ENCODE measurements at places on chromosomes 6 and 20.

GRCh38 chr6:136378888-136379287, 89.2 kb upstream of the BCLAF1 start:
- DNase-seq: no peak

GRCh38 chr20:49573900-49574416, 6.0 kb upstream of the PTGIS start:
- DNase-seq: no peak

GRCh38 chr6:1227935-1228753, 83.8 kb upstream of the FOXQ1 start:
- no peak for DNase-seq

DNA sequence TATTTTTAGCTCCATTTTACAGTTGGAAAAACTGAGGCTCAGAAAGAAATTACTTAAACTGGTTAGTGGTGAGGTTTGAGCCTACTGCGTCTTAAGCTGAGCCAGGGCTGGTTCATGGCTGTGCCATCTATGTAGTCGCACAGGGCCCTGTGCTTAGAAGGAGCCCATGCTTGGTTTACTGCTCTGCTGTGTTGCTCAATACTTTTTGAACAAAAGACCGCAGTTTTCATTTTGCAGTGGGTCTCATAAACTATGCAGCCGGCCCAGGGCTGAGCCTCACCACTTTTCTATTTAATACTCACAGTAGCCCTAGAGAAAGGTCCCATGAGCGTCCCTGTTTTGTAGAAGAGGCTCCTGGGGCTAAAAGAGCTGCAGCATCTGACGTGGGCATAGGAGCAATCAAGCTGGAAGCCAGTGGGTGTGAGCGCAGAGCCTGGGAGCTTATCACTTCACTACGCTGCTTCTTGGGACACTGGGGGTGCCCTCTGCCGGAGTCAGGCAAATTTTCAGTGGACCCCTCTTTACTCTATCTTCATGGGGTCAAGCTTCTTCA, 501 bp downstream of the SIRPB2 start:
- DNase-seq: no peak

DNA sequence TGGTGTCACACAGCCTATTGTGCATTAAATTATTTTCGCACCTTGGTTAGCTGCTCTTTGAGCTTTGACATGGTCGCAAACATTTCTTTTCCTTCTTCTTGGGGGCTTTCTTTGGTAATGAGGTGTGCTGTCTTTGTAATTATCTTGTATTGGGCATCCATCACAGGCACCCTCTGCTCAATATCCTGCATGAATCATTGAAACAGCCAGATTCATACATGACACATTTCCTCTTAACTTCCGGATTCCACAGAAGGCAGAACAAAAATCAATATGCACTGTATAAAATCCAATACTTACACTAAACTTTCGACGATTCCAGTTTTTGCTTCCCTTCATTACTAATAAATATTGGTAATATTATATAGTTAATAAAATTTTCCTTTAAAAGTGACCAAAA, 175.6 kb downstream of the SYNE1 start:
- no peak for DNase-seq

GRCh38 chr6:148460876-148461646, 118.4 kb downstream of the SASH1 start:
- DNase-seq: no peak

- DNase-seq: no peak
These were observed 37.2 kb downstream of the C6orf132 start for GRCh38 chr6:42105156-42105648.

GRCh38 chr6:130681028-130681427, 146.2 kb upstream of the SMLR1 start:
- DNase-seq: no peak

DNA sequence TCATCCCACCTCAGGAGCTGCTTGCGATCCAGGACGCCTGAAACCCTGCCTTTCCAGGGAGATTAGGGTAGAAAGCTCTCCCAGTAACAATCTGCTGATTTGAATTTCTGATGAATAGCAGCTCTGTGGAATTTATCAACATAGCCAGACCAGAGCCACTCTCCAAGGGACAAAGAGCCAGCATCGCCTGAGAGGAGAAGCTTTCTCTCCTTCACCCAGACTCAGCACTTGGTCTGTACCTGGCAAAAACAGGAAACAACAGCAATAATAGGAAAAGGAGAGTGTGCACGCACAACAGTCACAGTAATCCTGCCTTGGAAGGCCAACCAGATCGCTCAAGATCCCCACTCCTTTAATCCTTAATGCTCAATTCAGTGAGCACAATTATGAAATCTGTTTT, 22.3 kb upstream of the ROS1 start:
- no peak for DNase-seq

- DNase-seq: no peak
These were observed 116.1 kb upstream of the INSM1 start for GRCh38 chr20:20251836-20252235.

- DNase-seq: no peak
These were observed 3.2 kb downstream of the BACH2 start for GRCh38 chr6:90293319-90293953.

DNA sequence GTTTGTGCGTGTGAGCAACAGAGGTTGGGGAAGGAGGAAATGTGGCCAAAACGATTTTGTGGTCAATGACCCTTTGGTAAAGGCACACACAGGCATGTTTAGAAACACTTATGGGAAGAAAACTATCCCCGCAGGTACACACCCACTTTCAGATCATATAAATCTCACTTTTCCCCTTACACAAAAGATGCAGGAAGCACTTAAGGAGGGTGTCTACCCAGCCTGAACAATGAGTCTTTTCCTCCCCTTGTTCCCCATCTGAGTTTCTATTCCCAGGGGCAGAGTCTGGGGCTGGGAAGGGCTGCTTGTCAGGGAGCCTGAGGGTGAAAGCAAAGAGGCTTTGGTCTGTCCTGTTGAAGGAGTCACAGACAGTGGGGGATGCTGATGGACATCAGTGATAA, 193.2 kb upstream of the SALL4 start:
- no peak for DNase-seq

GRCh38 chr6:79797912-79798311, 149.4 kb downstream of the ELOVL4 start:
- no peak for DNase-seq

DNA sequence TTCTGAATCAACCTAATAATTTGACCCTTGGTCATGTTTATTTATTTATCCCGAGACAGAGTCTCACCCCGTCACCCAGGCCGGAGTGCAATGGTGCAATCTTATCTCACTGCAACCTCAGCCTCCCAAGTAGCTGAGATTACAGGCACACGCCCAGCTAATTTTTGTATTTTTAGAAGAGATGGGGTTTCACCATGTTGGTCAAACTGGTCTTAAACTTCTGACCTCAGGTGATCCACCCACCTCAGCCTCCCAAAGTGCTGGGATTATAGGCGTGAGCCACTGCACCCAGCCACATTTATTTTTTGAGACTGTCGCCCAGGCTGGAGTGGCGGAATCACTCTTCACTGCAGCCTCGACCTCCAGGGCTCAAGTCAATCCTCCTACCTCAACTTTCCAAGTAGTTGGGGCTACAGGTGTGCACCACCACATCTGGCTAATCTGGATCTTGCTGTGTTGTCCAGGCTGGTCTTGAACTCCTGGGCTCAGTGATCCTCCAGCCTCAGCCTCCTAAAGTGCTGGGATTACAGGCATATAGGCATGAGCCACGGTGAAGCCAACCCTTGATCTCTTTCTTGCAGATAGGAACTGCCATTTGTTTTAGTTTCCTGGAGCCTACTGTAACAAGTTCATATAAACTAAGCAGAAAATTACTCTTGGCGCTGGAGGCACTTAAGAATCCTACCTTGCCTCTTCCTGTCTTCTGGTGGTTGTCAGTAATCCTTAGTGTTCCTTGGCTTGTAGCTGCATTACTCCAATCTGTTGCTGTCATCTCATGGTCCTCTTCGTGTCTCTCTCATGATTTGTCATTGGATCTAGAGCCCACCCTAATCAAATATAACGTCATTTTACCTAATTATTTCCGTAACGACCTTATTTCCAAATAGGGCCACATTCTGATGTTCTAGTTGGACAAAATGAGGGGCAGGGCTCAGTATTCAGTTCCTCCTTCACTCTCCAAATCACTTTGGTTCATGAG, 2.3 kb downstream of the RPS18 start:
- no peak for DNase-seq

GRCh38 chr20:10682939-10683338, 9.1 kb upstream of the JAG1 start:
- no peak for DNase-seq
